ENCODE measurements at places on chromosomes 13 and 19. TPM values are rescaled to one million over a fixed set of nuclear protein-coding genes. Genes with fewer than 3 reads are reported as not detected.

CTXN1 gene
- 1.5 TPM for total RNA-seq

- peak; percentile 97 for DNase-seq
These were observed 37.7 kb upstream of the MCF2L start for GRCh38 chr13:112931028-112931934.

GRCh38 chr19:21758296-21758695 is 9.1 kb downstream of the ZNF100 start:
- DNase-seq, result no peak

GRCh38 chr19:30268601-30269000 is 103.6 kb upstream of the ZNF536 start:
- no peak for DNase-seq

GRCh38 chr13:99371956-99372355 is 64.8 kb upstream of the GPR183 start:
- DNase-seq, result no peak

DNA sequence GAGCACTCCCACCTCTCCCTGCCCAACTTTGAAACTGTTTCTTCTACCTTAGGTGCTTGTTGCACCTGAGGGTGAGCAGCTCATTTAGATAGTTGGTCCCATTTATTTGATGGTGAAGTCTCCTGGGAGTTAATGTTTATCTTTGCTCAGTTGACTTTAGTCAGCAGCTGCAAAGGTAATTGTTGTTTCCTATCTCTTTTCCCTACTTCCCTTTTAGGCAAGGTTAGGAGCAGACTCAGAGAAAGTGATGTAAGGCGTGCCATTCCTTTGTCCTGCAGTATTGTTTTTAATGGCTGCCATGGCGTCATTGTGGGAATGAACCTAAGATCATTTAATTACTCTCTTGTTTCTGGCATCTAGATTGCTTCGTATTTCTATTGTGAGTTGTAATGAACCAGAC is 11.6 kb downstream of the AKAP11 start:
- no peak for DNase-seq

GRCh38 chr19:45305421-45305820 is 17.3 kb downstream of the CKM start:
- DNase-seq, result no peak

Data from osteoblast (primary cell).